ENCODE measurements at places on chromosomes 7 and 10. TPM values are rescaled to one million over a fixed set of nuclear protein-coding genes. Genes with fewer than 3 reads are reported as not detected.
A peak's percentile ranks its signal among the peaks of the same experiment; 100 is the strongest.

DNA sequence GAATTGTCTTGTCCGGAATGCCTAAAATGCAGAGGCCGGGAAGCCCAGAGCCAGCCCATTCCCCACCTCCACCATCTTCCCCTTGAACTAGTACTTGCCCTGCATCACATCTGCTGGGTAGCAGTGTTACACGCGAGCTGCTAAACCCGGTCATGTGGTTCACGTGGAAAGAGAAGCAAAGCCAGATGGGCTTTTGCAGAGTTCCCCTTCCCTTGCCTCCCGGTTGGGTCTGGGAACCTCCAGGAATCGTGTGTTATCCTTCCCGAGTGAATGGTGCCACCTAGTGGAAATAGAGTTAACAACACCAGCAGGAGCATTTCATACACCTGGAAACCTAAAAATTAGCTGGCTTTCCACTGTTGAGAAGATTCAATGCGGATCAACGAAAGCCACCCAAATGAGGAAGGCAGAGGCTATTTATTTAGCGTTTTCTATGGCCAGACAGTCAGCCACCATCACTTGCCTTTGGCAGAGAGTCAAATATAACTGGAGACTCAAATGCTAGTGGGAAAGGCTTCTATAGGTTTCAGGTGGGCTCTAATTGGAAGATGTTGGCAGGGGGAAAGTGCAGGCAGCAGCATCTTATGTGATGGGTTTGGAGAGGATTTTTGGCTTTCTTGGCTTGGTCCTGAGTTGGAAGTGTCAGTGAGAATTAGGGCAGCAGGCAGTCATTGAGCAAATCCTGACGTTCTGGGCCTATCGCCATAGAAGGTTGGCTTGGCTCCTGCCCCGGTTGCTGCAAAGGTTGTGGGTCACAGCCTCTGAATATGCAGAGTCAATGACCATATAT is 12.9 kb upstream of the DENND2A start:
- DNase-seq, result peak; percentile 64

GRCh38 chr7:106128836-106129235 is 16.7 kb upstream of the SYPL1 start:
- DNase-seq, result no peak

Gene GPNMB
- 129 TPM for total RNA-seq

GRCh38 chr10:78656417-78657162 is 412.2 kb upstream of the ZMIZ1 start:
- no peak for DNase-seq

GRCh38 chr7:147438216-147438615 is 1152.3 kb upstream of the C7orf33 start:
- DNase-seq, result no peak

Gene IDE
- 42.3 TPM for total RNA-seq

DNA sequence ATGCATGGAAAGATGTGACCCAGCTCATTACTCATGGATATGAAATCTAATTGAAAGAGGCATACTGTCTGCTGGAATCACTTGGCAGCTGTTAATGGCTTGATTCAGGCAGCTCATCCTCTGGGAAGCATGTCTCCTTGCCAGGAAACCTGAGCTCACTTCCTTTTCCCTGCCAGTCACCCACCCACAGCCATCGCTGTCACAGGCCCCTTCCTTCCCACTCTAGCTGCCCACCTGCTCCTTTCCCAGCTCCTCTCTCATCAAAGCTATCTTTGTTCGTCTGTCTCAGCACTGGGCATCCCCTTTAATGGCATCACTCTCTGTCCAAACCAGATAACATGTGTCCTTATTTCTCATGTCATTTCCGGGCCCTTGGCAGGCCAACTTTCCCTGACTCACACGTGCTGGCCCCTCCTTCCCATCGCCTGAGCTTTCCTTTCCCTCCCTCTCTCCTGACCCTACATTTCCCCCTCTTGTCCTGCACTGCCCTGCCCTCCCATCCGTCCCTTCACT is 721.9 kb downstream of the TNS3 start:
- DNase-seq, result no peak

DNA sequence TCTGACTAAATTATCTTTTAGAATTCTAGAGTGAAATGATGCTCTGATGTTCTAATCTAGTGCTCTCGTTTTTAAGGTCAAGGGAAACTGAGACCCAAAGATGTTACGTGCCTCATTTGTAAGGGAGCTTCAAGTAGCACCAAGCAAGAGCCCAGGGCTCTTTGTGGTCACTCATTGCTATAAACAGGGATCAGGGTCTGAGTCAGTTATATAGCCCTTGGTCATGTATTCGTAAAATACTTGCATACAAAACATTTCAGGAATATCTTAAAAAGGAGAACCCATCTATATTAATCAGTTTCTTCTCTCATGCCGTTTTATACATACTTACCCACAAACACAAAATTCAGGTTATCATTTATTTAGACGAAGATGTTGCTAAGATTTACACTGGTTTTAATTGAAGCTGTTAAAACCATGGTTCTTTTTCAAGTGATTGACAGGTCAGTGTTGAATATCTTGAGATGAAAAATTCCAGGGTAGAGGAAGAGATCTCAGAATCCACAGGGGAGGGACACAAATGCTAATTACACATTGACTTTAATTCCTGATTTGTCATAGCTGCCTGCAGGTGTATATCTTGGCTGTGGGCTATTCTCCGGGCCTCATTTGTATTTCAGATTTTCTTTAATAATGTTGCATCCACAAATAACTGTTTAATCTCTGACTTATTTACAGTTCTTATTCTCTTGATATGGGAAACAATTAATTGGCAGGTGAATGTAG is 188.4 kb downstream of the SND1 start:
- no peak for DNase-seq

GRCh38 chr7:28081016-28081415 is 99.6 kb downstream of the JAZF1 start:
- no peak for DNase-seq

- no peak for DNase-seq
Observed at GRCh38 chr7:89987665-89988064, 166.6 kb upstream of the STEAP1 start.

Gene GIMAP2
- 24.7 TPM for total RNA-seq

DNA sequence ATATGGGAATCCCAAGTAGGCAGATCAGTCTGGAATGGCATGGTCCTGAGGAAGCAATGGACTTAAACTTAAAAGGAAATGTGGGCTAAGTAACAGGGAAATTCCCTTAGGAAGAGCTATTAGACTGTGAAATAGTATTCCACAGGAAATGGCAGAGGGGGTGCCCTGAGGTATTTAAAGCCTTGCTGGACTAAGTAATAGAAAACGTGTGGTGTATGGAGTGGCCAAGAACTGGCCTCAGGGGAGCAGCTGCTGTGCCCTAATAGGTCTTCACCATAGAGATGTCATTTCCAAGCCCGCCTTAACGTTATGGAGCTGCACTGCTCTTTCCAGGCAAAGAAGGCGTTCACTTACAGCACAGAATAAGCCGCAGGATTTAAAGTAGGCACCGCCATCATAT is 365.2 kb upstream of the ZMIZ1 start:
- DNase-seq, result no peak

- no peak for DNase-seq
Observed at GRCh38 chr7:130988443-130988842, 254.4 kb upstream of the KLF14 start.

Gene ZNF239
- 3.3 TPM for total RNA-seq

Gene HOXA11
- 0.81 TPM for total RNA-seq

Gene CYP3A4
- total RNA-seq, result not detected

- DNase-seq, result no peak
Observed at GRCh38 chr7:151930026-151930653, 26.1 kb upstream of the GALNTL5 start.

GRCh38 chr10:85995791-85996190 is 370.8 kb downstream of the GRID1 start:
- DNase-seq, result no peak

- peak; percentile 74 for DNase-seq
Observed at GRCh38 chr10:79221110-79222051, 125.9 kb upstream of the PPIF start.

DNA sequence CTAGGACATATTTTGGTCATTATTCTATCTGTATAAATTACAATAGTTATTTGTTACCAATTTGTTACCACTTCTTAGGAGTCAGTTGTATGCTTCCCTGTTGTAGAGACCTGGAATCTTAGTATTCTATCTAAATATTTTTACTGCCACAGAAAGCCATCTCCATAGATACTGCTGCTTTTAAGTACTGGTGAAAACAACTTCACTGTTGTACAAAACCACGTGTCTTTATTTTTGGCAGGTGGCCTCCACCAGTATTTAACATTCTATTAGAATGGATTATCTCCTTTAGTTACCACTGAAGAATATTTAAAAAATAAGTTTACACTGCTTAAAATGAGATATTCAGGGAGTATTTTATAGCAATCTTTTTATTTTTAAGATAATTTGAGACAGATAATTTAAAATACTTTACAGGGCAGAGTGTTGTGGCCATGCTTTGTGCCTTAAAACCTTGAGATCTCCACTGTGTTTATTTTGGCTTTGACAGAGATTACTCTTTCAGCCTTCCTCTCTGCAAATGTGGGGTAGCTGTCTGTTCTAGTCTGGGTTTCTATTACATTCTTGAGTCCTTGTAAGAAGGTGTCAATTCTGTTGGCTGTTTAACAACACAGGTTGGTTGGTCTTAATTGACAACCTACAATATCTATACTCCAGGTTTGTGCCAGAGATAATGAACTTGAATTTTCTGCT is 185.6 kb downstream of the LRRC4 start:
- no peak for DNase-seq

DNA sequence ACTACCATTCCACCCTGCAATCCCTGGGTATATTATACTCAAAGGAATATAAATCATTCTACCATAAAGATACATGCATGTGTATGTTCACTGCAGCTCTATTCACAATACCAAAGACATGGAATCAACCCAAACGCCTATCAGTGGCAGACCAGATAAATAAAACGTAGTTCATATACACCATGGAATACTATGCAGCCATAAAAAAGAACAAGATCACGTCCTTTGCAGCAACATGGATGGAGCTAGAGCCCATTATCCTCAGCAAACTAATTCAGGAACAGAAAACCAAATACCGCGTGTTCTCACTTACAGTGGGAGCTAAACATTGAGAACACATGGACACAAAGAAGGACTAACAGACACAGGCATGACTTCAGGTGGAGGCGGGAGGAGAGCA is 138.3 kb downstream of the DYNC2I1 start:
- no peak for DNase-seq

- no peak for DNase-seq
Observed at GRCh38 chr10:17199351-17199804, 2.1 kb downstream of the TRDMT1 start.

Data from aorta (tissue), 5 donors.